Ureter (tissue), 1 donor: ENCODE measurements at places on chromosomes 2 and 18. TPM values are rescaled to one million over a fixed set of nuclear protein-coding genes. Genes with fewer than 3 reads are reported as not detected.

DNA sequence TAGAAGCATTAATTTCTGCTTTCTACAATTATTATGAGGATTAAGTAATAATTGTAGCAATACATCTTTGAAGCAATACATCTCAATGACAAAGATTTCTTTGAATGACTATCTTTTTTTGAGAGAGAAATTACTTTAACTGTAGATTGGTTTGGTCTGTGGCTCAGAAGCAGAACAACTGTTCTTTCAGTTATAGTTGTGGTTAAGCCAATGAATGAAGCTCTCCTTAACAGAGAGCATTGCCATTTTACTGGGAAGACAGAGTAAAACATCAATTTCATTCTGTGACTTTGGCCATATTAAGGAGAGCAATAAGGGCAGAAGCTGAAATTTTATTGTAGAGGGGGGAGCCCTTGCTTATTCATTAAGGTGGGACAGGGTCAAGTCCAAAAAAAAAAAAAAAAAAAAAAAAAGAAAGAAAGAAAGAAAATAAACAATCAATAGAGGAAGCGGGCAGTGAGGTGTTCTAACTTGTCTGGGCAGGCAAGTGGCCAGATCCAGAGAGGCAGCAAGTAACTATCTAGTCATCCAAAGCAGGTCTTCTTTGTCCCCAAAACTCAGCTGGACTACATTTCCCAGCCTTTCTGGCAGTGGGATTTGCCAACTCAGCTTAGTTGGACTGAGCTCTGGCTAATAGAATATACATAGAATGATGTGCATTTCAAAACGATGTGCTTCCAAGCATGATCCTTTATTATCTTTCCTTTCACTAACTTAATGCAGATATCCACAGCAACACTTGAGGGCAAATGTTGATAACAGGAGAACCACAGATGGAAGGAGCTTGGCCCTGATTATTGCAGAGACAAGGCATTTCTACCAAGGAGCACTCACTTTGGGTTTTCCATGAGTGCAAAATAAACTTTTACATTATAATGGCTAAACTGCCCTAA lies 462.7 kb upstream of the CDH20 start:
- DNase-seq = no peak

Gene PLEKHH2
- 9.8 TPM for total RNA-seq

DNA sequence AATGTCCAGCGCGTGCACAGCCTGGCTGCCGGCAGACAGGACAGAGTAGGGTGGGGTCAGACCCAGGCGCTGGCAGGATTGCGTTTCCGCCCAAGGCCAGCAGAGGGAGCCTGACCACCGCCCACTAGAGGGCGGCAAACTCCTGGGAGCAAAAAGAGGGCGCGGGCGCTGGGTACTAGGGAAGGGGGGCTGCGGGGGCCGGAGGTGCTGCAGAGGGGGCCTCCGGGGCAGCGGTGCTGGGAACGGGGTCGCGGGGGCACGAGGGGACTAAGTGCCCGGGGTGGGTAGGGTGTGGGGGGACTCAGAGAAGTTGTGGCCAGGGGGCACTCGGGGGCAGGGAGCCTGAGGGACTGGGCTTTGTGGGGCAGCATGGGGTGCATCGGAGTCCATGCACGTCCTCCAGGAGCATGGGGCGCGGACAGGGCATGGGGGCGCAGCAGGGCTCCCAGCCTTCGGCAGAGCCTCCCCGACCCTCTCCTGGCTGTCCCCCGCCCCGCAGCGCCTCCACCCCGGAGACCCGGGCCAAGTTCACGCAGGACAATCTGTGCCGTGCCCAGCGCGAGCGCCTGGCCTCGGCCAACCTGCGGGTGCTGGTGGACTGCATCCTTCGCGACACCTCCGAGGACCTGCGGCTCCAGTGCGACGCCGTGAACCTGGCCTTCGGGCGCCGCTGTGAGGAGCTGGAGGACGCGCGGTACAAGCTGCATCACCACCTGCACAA lies 3.2 kb downstream of the TEKT4 start:
- DNase-seq = no peak

- no peak for DNase-seq
Observed at GRCh38 chr2:78202986-78203670, 681.0 kb upstream of the LRRTM4 start.

- DNase-seq = no peak
Observed at GRCh38 chr18:25189391-25190185, 162.4 kb downstream of the ZNF521 start.

GRCh38 chr2:234394450-234394849 lies 102.4 kb downstream of the ARL4C start:
- DNase-seq = no peak

Gene AGXT
- total RNA-seq = 0.31 TPM

Gene PARD3B
- total RNA-seq = 31.4 TPM

Gene TEX51
- total RNA-seq = not detected

DNA sequence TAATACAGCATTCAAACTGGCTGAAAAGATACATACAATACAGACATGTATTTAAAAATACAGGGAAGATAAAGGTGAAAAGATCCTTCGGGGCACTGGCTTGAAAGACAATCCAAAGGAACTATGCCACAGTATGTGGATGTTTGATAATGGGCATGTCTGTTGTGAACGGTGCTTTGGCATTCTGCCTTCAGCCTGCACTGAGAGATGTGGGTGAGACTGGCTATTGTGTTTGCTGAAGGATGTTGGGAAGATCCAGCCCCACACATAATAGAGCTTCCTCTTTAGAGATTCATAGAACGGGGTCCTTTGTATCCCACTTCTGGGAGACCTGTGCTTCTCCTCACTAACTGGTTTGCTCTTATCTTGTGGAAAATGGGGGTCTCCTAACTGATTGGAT lies 65.1 kb upstream of the CXCR4 start:
- DNase-seq = no peak

GRCh38 chr2:138294451-138294850 lies 207.1 kb upstream of the SPOPL start:
- no peak for DNase-seq

- peak; percentile 42 for DNase-seq
Observed at GRCh38 chr2:1708476-1709334, 35.6 kb downstream of the PXDN start.

GRCh38 chr18:26621161-26622026 lies 73.0 kb upstream of the KCTD1 start:
- DNase-seq = no peak

- DNase-seq = no peak
Observed at GRCh38 chr2:100902817-100903405, 83.0 kb downstream of the NPAS2 start.

DNA sequence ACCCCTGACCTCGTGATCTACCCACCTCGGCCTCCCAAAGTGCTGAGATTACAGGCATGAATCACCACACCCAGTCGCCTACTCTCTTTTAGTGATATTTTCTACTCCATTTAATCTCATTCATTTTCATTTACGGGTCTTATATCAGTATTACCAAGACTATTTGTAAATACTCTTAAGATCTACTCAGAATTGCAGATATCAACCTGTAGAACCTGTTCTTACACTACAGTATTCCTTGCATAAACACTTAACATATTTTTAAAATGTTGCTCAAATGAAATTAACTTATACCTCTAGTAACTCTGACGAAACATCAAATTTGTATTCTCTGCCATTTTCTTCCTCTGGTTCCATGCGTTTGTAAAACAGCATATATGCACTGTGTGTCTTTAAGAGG lies 79.3 kb downstream of the C2orf74 start:
- no peak for DNase-seq

Gene SLC4A5
- 7.2 TPM for total RNA-seq

DNA sequence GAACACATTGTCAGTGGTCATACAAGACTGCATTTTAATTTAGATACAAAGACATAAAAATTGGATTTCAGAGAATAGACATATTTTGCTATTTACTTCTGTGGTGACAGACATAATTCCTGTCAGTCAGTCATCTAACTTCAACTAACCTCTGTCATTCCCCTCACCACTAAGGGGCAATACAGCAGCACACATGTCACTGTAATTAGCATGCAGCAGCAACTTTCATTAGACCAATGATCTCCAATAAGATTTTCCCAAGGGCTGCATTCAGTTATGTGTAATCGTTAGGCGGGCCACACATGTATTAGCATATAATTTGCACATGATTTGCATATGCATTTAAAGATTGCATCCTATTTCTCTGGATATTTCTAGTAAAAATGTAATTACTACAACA lies 624.5 kb downstream of the NR4A2 start:
- DNase-seq = no peak

Gene STK17B
- total RNA-seq = 29.7 TPM

GRCh38 chr2:39521876-39522517 lies 84.9 kb upstream of the MAP4K3 start:
- DNase-seq = no peak

DNA sequence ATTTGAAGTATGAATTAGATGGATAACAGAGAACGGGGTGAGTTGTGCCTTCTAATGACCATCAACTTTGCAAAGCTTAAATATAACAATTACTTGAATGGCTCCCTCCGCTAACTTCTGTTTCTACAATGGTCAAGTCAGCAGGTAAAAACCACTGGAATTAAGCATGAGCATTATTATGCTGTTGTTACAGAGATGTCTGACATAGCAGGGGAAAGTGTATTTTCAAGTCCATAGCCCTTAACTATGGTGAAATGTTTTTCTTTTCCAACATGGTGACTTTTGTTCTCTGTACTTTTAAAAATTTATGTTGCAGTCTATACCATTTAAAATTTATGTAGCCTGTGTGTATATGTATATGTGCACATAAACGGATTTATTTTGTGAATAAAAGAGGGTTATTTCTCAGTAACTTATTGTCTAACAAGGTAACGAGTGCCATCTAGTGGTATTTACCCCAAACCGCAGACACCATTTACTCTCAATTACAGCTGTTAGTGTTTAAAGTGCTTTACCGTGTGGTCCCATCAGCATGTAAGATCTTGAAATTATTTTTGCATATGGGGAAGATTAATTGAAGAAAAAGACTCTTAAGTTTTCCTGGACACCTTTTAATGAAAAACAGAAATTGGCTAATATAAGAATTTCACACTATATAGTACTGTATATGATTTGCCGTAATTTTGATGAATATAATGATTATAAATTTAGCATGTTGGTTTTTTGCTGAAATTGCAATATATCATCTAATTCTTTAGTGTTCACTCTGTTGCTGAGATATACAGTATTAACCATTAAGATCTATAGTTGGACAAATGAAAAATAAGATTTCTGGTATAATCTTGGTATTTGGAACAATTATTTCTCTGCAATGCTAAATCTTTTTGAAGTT lies 78.2 kb downstream of the UBE2E3 start:
- DNase-seq = no peak

DNA sequence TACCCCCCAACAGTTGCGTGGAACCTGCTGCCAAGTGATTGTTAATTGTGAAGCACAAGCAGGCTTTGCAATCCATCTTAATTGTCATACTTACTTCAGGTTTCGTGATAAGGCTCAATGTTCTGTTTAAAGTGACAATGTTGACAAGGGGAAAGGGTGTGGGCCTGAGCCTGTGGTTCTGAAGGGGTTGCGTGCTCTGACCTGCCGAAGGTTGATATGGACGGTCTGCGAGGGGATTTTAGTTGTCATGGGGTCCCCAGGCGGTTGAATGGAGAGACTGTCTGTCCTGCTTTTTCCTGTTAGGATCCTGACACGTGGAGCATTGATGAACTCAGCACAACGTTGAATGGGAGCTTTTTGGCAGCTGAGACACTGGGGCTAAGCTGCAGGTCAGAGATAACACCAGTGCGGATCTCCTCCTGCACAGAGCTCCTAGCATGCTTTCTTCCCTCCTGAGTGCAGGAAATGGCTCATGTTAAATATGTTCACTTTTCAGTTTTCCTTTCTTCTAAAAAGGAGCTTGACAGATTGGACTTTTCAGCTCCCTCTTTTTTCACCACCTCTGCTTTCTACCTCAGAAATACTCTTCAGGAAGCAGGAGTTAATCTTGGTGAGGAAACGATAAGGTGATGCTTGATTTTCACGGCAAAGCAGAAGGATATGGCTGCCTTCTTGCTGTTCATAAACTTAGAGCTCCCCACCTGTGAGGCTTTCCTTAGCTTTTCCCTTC lies 62.9 kb upstream of the ZEB2 start:
- DNase-seq = no peak

- DNase-seq = no peak
Observed at GRCh38 chr2:86825693-86826381, 35.1 kb upstream of the CD8A start.

GRCh38 chr18:79540904-79541282 lies 138.7 kb upstream of the CTDP1 start:
- DNase-seq = peak; percentile 34

DNA sequence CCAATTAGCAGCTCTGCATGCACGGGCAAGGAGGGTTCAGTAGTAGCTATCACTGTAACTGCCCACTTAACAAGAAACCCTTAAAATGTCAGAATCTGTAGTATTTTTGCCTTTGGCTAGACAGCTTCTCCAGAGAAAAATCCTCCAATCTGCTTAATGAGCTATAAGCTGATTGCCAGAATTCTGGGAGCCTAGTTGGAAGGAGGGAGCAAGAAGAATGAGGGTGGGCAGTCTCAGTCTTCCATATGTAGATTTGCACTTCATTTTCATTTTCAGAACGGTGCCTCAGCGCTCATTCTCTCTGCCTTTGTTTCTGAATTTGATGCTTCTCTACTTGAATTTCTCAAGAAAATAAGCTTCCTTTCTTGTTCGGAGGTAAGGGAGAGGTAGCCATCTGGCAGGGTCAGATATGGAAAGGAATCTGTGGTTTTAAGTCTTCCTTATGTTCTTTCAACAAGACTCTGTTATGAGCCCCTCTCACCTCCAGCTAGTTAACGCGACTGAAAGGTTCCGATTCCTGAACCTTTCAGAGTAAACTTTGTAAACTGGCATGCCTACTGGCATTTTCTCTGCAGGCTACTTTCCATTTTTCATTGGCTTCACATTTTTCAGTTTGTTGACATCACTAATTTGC lies 53.5 kb downstream of the HNRNPLL start:
- DNase-seq = no peak
